Stimulated activated CD4-positive, alpha-beta T cell treated with anti-CD3 and anti-CD28 coated beads, TNF-alpha, amount 100 ng/mL, for 48 hours (primary cell): ENCODE measurements at places on chromosomes 13 and 19.

GRCh38 chr13:110283736-110284517, 23.0 kb downstream of the COL4A1 start:
- no peak for DNase-seq

DNA sequence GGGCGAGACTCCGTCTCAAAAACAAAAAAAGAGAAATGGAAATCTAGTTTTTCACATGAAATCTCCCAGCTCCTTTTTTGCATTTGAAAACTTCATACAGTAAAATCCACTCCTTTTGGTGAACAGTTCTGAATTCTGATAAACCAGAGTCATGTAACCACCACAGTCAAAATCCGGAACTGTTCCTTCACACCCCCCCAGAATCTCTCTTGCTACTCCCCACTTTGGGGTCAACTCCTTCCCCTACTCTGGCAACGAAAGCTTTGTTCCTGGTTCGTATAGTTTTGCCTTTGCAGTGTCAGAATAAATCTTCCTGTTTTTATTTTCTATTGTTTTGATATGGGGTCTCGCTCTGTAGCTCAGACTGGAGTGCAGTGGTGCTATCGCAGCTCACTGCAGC, 23.7 kb downstream of the RCN3 start:
- DNase-seq = no peak

GRCh38 chr13:60620611-60621395, 223.8 kb downstream of the TDRD3 start:
- DNase-seq = no peak

GRCh38 chr13:36431204-36432105, 840 bp upstream of the CCNA1 start:
- DNase-seq = no peak

GRCh38 chr13:30753030-30753616, 17.8 kb downstream of the ALOX5AP start:
- no peak for DNase-seq

GRCh38 chr13:31234729-31235128, 35.0 kb downstream of the B3GLCT start:
- no peak for DNase-seq
